ENCODE measurements at places on chromosomes 6 and 20.

DNA sequence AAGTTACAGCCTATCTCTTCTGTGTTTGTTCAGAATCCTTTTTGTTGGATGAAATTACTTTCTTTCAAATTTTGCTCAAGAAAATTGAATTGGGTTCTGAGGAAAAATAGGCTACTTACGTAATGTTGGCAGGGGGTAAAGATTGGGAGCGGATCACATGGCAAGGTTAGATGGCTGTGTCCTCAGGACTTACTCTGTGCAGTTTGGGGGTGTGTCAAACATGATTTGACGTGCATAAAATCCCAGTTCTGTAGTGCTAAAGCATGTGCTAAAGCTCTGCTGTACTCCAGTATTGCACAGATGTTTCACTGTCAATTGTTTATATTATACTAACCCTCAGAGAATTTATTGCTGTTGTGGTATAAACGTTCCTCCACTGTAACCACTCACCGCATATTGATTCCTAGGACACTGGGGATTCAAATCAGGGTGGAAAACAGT is 2.6 kb downstream of the NT5E start:
- DNase-seq = no peak

DNA sequence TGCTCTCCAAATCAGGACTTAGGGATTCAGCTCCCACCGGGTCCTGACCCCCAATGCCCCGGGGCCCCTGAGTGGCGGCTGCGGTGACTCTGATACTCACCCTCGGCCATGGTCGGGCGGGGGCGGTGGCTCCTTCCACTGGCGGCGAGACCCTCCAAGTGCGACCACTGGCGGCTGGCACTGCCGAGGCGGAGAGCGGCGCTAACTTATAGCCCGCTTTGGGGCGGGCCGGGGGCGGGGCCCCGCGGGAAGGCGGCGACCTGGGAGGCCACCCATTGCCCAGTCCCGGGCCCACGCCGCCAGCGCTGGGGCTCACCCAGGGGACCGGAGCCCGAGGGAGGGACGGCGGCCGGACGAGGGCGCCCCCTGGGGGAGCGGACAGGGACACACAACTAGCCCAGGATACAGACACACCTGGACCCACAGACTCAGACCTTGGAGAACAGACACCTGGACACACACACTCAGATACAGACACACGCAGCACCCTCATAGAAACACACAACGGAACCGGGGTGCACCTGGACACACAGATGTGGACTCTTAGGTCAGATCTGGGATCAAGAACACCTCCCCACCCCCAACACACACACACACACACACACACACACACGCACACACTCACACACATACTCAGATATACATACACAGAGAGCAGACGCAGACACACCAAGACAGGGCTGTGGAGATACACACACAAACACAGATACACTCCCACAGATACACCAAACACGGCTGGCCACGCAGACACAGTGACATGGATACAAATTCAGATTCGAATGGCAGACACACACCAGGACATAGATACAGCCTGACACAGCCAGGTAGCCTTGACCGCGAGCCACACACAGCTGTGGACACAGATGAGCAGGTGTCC is at the start of gene TGM2:
TSS of gene TGM2 (minus strand) at position 182 of the 877 bp plus-strand sequence. CDS start at position 110, 72 bp downstream.
- DNase-seq = no peak

- DNase-seq = no peak
These were observed 9.2 kb upstream of the PGC start for GRCh38 chr6:41756354-41756753.

- DNase-seq = no peak
These were observed 7.0 kb upstream of the RIN2 start for GRCh38 chr20:19750907-19751636.

GRCh38 chr6:44128020-44128917 is 915 bp downstream of the TMEM63B start:
- no peak for DNase-seq

DNA sequence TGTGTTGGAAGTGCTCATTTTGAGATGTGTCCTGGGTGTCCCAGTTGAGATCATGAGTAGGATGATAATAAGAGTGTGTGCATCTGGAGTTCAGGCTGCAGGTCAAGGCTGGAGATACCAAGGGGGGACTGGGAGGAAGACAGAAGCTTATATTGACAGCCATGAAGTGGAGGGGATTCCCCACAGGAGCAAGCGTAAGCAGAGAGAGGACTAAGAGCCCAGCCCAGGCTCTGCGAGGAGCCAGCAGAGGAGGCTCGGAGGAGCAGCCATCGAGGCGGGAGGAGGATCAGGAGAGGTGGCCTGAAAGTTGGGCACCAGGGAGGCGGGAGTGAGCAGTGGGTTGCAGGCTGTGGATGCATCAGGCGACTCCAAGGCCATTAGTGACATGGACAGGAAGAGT is 116.2 kb downstream of the SLC24A3 start:
- DNase-seq = no peak

- no peak for DNase-seq
These were observed 36.0 kb upstream of the FOXO3 start for GRCh38 chr6:108524528-108525248.

DNA sequence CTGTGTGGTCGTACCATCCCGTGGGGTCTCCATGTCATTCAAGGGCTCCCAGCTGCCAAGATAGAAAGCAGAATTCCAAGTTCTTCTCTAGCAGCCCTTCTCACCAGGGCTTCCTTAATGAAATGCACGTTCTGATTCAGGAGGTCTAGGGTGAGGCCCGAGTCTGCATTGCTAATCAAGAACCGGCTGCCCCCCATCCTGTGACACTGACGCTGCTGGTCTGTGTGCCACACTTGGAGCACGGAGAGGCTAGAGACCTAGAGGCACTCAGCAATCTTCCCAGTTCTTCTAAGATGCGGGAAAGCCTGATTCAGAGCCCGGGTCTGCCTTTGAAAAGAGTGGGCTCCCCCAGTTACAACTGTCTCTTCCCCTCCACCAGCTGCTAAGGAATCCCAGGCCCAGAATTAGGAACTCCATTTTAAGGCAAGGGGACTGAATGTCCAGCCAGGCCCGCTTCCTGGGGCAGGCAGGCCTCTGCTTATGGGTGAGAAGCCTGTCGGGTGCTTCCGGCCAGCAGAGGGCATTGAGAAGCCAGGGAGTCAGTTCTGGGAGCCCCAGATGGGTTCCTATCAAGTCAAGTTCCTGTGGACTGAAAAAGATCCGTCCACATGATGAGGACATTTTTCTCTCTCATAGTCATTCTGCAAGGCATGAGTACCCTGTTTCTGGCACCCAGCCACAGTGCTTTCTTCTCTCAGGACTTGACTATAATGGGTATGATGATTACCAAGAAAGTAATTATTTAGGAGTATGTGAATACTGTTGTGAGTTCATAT is 69.8 kb upstream of the RIN2 start:
- DNase-seq = no peak

DNA sequence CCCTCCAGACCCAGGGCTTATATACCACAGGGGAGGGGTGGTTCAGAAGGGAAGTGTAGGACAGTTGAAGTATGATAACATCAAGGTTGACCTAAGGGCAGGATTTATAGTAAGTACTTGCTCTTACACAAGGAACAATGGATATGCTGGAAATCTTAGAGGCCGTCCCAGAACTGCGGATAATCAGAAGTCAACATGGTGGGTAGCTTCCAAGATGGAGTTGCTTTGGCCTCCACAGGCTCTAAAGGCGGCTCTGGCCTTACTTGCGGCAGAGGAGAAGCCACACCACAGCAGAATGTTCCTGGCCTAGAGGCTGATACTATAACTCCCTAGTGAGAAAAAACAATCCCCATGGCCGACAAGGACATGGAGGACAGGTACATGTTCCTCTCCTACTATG is 344.7 kb downstream of the CDC5L start:
- DNase-seq = no peak

DNA sequence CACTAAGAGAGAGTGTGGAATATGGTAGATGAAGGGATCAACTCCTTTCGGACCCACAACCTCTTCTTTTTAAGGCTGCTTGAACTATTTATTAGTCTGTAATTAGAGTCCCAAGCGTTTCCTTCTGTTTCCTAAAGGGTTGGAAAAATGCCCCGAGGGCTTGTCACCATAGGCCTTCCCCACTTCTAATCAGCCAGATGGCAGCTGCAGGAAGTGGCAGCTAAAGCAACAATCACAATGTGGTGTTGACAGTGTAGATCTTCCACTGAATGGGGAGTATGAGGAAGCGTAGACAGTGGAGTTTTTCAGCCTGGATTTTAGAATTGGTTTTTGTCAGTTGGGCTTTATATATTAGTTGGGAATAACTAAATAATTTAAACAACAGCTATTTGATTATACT is 40.6 kb downstream of the SLC35D3 start:
- DNase-seq = peak; percentile 78

- DNase-seq = no peak
These were observed 876.7 kb downstream of the HACE1 start for GRCh38 chr6:103983011-103983410.

GRCh38 chr20:45230631-45231030 is 9.5 kb downstream of the SEMG2 start:
- DNase-seq = no peak

Measured in NCI-H1436 (cell line).